ENCODE measurements at places on chromosomes 3 and 15. TPM values are rescaled to one million over a fixed set of nuclear protein-coding genes. Genes with fewer than 3 reads are reported as not detected.

- no peak for DNase-seq
Measured at GRCh38 chr3:103127737-103128136, 692.9 kb downstream of the ZPLD1 start.

- no peak for DNase-seq
Measured at GRCh38 chr15:101554115-101554915, 64.8 kb upstream of the PCSK6 start.

Gene ITGA11
- total RNA-seq, result 90.7 TPM

Gene AADACL2
- not detected for total RNA-seq

GRCh38 chr3:34683851-34684250 is 885.4 kb downstream of the PDCD6IP start:
- peak; percentile 28 for DNase-seq

DNA sequence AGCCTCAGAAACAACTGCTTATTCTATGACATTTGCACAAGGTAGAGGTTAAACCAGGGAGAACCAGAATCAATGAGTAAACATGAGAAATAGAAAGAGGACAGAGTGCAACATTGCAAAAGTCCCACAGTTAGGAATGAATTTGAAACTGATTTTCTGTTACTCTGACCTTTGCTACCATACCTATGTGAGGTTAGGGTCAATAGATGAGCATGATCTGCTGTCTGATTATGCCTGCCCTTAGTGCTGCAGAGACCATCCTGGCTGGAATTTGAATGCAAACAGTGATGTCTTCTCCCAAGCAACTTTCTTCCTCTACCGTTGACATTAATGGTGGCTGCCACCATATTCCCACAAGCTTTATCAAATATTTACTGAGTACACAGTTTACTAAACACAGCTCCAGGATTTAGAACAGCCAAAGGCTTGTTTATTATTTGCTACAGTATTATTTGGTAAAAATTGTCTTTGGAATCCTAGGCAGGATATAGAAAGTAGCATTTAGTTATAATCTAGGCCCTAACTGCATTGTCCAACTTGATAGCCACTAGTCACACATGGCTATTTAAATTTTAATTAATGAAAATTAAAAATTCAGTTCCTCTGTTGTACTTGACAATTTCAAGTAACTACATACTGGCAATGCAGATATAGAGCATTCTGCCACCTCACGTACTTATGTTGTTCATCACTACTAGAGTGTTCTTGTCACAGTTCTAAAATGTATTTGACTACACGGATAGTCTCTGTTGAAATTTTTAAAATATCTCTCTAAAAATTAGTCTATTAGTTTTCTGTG is 8.9 kb upstream of the CLDN1 start:
- no peak for DNase-seq

DNA sequence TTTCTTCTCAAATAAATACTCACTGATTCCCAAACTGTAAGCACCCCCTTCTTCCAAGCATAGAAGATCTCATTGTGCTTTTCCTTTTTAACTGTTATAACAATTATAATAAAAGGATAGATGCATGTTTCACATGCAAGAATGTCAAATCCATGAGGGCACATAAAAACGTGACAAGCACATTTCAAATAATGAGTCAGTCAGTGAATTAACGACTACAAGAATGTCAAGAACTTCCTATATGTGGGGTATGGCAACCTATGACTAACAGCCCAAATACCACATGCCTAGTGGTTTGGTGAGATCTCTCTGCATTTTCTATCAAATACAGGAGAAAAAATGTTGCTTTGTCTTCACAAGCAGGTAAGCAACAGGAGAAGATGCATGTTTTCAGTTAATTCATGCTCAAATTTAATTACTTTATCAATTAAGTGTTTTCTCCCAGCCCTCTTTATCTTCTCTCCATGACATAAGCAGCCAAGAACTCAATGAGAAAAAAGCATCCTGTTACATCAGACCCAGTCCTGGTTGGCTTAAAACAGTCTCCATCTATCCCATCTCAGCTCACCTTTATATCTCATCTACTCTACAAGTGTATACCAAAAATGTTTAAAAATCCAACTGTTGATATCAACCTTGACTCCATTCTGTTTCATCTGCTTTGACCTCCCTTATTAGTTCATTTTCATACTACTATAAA is 181.5 kb upstream of the LMCD1 start:
- DNase-seq, result peak; percentile 69

- peak; percentile 66 for DNase-seq
Measured at GRCh38 chr3:171772427-171773056, 37.7 kb downstream of the PLD1 start.

DNA sequence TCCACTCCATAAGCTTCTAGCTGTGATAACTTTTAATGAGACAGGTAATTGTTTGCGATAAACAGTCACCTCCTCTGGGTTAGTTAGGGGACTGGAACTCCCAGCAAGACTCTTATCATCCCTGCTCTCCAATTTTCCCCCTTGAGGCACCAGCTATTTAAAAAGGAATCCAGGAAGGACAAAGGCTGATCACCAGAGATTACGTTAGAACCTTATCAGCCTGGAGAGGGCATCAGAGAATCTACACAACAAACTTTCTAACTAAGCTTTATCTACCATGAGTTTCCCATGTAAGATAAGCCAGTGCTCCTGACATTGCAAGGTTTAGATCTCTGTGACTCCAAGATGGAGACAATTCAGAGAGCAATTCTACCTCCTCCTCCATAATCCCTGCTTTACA is 31.3 kb downstream of the GPR176 start:
- DNase-seq, result peak; percentile 25

DNA sequence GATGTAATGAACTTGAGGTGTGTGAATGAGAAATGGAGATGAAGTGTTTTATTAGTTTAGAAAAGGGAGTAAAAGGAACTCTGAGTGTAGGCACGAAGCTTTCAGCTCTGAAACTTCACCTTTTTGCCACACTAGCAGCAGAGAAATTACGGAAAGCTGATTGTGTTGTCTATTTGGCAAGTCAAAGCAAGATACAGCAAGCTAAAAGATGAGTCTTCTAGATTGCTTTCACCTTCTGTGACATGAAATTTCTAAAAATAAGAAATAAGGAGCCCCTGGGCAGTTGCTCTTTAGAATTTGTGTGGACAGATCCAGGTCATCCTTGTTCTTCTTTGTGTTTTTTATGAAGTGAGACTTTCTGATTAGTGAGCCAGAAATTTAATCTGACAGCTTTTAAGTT is 143.4 kb downstream of the FNDC3B start:
- DNase-seq, result no peak

GRCh38 chr3:98731720-98732285 is 31.3 kb upstream of the ST3GAL6 start:
- DNase-seq, result peak; percentile 14

Gene SLC15A2
- 0.24 TPM for total RNA-seq

GRCh38 chr15:94023531-94023930 is 207.8 kb upstream of the MCTP2 start:
- DNase-seq, result peak; percentile 77

Gene WDR93
- total RNA-seq, result 0.48 TPM

GRCh38 chr3:170054204-170054603 is 16.4 kb downstream of the GPR160 start:
- DNase-seq, result peak; percentile 26

Gene FANCD2OS
- total RNA-seq, result not detected

DNA sequence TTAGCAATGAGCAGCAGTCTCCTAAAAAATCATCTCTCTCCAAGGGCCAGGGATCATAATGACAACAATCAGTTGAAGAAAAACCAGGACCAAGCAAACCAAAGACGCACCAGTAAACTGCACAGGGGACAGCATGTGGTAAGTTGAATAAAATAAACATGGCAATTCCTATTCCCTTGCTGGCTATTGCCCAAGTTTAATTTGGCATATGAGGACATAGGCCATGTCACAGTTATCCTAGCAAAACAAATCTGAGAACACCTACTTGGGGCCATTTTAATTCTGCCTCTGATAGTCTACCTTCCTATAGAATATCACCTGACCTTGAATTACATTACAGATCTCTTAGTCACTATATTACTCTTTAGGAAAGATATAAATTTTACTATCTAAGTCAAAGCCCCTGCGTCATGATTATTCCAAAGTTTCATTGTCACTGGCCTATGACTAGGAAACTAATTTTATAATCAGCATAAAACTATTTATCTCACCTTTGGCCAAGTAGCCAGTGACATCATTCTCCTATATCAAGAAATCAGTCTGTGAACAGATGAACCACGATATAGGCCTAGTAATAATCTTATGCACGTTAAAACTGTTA is 23.0 kb downstream of the AP3S2 start:
- DNase-seq, result no peak

- no peak for DNase-seq
Measured at GRCh38 chr3:49751501-49751900, 27.8 kb upstream of the GMPPB start.

GRCh38 chr15:27757052-27757451 is 342.1 kb downstream of the OCA2 start:
- DNase-seq, result no peak

DNA sequence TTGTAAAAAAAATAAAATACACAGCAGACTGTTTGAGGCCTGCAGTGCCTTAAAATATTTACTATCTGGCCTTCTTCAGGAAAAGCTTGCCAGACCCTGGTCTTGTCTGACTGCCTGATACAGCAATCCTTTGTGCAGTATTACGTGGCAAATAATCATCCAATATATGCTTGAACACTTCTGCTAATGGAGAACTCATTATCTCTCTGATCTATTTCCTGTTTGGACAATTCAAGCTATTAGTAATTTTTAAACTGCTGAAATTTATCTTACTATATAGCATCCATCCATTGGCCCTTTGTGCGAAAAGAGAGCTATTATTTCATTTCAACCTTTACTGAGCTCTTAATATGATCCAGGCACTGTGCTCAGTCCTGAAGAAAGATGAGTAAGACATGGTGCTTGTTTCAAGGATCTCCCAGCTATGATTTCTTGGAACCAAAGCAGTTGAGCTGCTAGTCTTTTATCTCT is 15.9 kb downstream of the ATG7 start:
- DNase-seq, result peak; percentile 54

- DNase-seq, result no peak
Measured at GRCh38 chr3:135980343-135980742, 14.8 kb downstream of the PPP2R3A start.

Gene ADAMTS7
- total RNA-seq, result 9.7 TPM

GRCh38 chr3:134392336-134392983 is 18.2 kb upstream of the AMOTL2 start:
- DNase-seq, result no peak

DNA sequence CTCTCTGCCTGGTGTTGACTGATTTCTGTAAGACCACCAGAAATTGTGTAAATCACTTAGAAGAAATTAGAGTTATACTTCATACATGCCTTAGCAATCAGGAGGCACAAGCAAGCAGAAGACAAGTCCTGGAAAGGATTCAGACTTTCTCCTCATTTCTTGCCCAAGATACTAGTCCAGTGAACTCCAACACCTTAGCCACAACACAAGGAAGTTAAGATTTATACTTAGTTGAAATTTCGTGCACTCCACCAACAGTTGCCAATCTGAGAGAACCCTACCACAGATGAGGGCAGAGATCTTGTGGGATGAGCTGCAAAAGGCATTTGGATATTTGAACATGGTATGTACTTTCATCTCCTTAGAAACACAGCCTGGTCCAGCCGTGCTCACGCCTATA is 2.3 kb downstream of the P3H2 start:
- no peak for DNase-seq

DNA sequence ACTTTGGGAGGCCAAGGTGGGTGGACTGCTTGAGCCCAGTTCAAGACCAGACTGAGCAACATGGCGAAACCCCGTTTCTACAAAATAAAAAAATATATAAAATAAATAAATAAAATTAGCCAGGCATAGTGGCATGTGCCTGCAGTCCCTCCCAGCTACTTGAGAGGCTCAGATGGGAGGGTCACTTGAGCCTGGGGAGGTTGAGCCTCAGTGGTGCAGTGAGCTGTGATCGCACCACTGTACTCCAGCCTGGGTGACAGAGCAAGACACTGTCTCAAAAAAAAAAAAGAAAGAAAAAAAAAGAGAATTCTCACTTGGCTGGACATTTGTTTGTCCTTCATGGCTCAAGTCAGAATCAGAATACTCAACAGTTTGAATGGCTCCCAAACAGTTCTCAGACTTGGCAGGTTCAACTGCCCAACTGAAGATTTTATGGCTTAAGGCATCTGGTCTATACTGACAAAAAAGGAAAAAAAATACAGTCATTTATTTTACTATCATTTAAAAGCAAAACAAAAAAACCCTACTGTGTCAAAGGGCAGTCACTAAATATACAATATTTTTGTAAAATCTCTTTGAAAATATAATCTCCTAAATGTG is 106.6 kb downstream of the FBXL22 start:
- no peak for DNase-seq

- no peak for DNase-seq
Measured at GRCh38 chr3:84959470-84960271, 882 bp downstream of the CADM2 start.

- DNase-seq, result no peak
Measured at GRCh38 chr3:53525765-53526703, 31.6 kb downstream of the CACNA1D start.

Gene SLC22A13
- total RNA-seq, result 0.29 TPM

DNA sequence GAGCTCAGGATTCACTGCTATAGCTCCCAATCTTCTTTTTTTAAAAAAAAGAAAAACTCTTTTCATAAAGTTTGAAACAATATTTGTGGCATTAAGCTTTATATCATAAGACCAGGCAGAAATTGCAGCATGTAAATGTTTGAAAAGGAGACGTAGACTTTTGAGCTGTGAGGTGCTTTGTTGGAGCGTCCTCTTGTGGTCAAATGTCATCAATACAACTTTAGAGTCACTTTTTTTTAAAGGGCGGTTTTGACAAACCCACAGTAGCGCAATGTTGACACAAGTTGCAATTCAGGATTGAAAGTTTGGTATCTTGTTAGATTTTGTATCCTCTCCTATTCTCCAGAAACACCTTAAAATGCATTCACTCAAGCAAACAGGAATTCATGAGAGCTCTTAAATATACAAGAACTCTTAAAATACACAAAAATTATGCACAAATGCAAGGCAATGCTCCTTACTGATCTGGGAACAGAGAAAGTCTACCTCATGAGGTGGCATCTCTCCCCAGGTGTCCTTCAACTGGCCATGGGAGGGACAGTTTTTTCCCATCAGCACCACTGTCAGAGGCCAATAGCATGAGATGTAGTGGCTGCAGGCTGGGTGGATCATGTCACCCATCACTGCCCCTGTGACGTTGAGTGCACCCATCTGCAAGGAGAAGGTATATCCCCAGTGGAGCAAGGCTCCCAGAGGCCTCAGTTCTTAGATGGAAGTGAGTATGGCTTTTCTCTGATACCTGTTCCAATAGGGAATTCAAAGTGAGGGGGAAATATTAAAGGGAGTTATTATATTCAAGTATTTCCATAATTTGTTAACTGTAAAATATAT is 70.7 kb downstream of the ANXA2 start:
- peak; percentile 54 for DNase-seq

Measured in RPMI7951 (cell line).